ENCODE measurements at places on chromosomes 6 and 20.

DNA sequence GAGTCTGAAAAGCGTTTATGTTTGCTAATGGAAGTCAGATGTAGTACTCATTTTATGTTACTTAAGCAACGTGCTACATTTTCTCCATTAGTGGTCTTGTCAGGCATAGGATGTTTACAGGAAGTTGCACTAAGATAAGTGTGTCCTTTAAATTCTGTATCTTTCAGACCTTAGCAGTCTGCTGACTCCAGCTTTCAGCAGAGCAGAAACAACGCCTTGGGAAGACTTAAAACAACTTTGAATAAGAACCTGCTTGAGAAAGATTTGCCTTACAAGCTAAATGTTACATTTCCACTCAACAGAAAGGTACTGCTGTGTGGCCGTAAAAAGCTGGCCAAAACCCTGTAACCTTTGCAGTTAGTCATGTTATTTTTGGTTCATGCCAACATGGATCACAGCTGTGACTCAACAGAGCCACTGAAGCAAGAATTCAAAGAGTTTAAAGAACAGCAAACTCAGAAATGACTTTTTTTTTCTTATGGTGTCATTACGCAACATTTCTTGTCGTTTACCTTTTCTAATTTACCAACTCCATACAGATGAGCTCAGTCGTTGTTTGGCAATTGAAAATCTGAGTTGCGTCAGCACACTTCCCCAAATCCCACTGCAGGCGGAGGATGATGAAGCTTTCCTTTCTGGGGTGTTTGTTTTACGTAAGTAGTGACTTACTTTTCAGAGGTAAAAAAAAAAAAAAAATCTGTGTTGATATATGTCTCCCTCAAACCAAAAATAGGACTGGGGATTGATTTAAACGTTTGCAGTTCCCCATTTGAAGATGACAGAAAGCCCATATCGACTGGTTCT is 27.9 kb upstream of the BMP6 start:
- no peak for DNase-seq

GRCh38 chr6:22145823-22146677 is 150.8 kb downstream of the PRL start:
- peak; percentile 26 for DNase-seq

GRCh38 chr6:21808551-21809242 is 215.1 kb downstream of the SOX4 start:
- DNase-seq = peak; percentile 41

DNA sequence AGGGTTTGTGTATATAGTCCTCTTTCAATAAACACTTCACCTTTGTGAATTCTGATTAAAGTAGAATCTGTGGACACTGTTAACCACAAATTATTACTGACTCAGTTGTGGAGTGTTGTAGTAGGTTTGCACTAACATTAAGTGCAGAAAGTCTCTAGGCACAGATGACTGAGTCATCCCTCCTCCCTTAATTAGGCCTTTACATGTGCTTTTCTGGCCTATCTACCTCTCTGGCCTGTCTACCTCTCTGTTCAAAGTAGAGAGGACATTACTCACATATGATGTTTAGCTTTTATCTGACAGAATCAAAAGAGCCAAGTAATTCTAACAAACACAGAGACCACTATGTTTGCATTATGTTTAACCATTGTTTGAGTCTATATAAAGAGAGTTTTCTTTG is 783.0 kb downstream of the TENT5A start:
- DNase-seq = no peak

- no peak for DNase-seq
These were observed 184.5 kb upstream of the TCF21 start for GRCh38 chr6:133704371-133704770.

DNA sequence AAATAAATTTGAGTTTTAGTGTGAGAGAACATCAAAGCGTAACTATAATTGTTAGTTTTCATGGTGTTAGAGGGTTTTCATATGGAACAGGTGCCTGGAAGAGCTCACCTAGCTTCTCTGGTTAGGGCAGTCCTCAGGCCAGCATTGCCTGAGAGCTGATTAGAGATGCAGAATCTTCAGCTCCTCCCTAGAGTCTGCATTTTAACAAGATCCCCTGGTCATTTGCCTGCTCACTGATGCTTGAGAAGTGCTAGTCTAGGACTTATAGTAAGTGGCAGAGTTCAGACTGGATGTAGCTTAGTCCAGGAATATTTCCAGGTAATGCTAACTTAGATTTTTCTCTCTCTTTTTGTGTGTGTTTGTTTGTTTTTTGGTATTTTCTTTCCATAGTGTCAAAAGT is 21.7 kb upstream of the SMIM26 start:
- DNase-seq = no peak

- DNase-seq = no peak
These were observed 49.4 kb downstream of the TMC2 start for GRCh38 chr20:2585811-2586210.

DNA sequence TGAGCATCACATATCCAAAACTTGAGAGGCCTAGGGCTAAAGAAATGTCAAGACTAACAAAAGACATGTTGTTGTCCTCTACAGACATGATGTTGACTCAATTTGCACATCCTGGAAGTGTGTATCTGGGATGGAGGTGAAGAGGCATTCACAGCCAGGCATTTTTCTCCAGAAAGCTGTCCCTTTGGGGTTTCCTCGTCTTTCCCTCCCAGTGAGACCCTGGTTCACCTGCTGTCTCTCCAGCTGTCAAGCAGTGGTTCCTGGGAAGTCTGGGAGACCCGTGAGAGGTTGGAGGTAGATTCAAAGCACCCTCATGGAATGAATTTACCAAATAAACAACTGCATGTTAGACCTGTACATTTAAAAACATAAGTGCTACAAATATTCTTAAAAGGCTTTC is 32.1 kb downstream of the BACH2 start:
- no peak for DNase-seq

- DNase-seq = no peak
These were observed 8.2 kb downstream of the NDUFAF5 start for GRCh38 chr20:13793001-13793400.

DNA sequence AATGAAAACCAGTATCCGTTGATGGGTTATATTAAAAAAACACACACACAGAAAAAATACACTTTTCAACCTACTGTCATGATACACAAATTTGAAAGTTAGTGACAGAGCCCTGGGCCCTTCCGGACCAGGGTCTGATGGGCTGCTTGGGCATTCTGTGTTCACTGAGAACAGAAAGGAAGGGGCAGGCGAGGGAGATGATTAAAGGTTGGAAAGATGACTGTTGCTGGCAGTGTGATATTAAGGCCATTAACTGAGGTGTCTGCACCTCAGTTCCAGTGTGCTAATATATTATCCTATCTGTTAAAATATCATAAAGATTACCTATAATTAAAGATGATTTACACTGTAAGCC is 18.7 kb upstream of the QKI start:
- no peak for DNase-seq

DNA sequence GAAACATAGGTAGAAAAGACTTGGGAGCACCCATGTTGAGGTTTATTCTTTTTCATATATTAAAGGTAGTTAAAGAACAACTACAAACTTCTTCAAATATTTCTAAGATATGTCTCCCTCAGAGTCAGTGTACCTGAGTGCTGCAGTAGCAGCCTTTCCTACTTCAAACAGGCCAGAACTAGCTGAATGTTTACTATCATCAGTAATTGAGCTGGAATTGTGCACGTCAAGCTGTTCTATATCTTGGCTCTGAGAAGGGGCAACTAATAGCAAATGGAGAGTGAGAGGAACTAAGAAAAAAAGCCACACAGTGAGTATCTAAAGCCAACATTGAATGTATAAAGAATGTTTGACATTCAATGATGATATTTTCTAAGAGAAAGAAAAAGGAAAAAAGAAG is 21.7 kb downstream of the MTCL3 start:
- DNase-seq = no peak

GRCh38 chr6:117345292-117345610 is 79.9 kb downstream of the VGLL2 start:
- no peak for DNase-seq

- DNase-seq = no peak
These were observed 763.1 kb downstream of the C6orf118 start for GRCh38 chr6:164546263-164546662.

DNA sequence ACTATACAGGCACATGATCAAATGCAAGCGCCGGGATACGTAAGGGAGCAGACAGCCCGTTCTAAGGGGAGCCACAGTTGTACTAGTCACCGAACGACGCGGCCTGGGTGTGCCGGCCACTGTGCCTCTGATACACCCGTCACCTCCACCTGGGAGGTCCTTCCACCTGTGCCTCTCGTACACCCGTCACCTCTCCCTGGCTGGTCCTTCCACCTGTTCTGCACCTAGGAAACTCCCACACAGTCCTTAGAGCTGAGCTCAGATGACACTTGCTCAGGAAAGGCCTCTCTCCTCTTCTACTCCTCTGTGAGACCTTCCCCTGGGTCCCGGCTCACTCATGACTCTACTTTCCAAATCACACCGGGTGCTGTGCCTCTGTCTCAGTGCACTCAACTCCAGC is 245.0 kb downstream of the TTLL2 start:
- peak; percentile 4 for DNase-seq

- no peak for DNase-seq
These were observed 1.9 kb downstream of the TBPL1 start for GRCh38 chr6:133954657-133955576.

GRCh38 chr6:41277605-41278004 is 8.9 kb downstream of the TREM1 start:
- DNase-seq = no peak

DNA sequence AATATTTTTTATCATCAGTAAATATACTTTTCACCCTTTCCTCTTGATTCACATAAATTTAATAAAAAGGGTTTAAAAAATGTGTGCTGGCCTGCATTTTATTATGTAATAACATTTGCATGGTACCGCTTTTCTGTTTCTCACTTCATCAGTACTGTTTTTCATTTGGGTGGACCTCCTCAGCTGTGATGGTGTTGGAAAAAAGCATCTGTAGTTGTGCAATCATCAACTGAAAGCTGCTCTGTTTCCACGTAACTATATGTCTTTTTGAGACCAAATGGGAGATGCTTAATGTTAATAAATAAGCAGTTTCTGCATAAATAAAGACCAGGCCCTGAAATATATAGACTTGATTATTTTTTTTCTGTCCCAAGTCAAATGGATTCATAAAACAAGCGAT is 31.6 kb upstream of the CENPW start:
- DNase-seq = no peak

GRCh38 chr6:118263921-118264486 is 284.1 kb upstream of the PLN start:
- no peak for DNase-seq

DNA sequence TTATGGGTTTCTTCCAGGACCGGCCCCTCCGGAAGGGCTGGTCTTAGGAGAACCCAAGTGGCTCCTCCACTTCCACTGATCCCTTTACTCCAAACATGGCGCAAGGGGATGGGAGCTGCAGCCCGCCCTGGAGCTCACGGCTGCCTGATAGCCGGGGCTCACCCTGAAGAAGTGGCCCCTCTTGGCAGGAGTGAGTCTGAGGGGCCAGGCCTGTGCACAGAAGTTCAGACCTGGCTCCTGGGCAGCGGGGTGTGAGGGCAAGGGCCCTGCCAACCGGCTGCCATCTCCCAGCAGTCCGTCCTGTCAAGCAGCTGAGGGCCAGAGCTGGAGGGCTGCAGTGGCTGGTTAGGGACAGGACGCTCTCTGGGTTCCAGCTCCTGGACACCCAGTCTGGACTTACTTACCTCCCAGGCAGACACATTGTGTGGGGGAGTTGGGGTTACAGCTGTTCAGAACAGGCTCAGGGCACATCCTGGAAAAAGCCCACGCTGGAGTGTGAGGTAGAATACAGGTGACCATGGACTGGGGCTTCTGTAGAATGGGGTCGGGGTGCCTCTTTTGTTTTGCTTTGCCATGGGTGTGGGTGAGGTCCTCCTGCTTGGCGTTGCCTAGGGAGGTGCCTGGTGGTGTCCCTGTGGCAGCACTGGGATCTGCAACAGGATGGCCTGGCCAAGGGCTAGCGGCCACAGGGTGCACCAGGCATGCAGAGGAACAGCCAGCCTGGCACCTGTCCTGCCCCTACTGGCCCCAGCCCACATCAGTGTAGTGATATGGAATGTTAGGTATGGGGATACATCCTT is 88.4 kb downstream of the ASXL1 start:
- no peak for DNase-seq

DNA sequence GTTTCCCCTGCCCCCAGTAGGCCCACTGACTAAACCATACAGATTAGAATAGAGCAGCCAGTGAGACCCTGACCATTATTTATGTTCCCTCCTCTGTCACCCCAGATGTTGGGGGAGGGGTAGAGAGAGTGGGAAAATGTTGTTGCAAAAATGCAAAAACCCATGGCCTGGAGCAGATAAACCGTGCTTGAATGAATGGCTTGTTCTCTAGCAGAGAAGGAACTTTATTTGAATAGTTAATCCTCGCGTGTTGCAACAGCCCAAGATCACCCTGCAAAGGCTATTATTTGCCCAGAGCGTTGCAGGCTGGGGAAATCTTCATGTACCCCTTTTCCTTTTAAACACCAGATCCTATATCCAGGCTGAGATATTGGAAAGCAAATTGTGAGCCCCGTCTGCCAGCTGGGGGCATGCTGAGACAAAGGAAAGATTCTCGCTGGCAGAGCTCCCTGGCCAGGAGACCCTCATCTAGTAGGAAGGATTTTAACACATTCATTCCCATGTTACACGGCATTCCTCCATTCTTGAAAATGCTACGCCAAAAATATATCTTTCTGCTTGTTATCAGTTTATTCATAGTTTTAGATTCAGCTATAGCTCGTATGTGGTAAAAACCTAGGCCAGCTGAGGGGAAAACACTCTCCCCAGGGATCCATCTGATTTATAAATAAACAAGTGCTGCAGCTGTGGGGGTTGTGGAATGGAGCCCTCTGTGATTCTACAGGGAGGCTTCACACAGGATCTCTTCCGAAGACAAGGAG is 53.0 kb downstream of the LINC00237 start:
- DNase-seq = no peak

- DNase-seq = no peak
These were observed 48.4 kb downstream of the CEP43 start for GRCh38 chr6:167047554-167047953.

GRCh38 chr6:19721766-19722377 is 115.3 kb upstream of the ID4 start:
- no peak for DNase-seq

GRCh38 chr20:7665376-7665775 is 274.9 kb downstream of the HAO1 start:
- DNase-seq = no peak

GRCh38 chr6:111870742-111871064 is 2.5 kb downstream of the FYN start:
- DNase-seq = no peak

DNA sequence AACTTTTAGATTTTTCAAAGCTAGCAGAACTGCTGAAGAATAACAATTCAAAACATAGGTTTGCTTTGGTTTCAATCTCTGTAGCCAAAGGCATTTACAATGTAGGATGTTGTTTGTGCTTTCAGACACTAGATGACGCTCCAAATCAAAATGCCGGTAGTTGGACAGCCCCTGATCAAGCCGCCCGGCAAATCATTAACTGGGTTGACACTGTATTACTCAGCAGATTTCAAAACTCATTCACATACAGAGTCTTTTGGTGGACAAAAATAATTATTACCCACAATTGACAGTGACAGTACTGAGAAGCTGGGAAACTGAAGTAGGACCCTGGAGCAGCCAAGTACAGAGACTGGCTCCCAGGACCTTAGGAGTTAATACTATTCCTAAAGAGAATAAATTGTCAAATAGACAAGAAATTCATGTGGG is 21.3 kb upstream of the HFE start:
- DNase-seq = peak; percentile 81
